RWPE1 (cell line): ENCODE measurements at places on chromosomes 3 and 15.

GRCh38 chr3:153209596-153209995 lies 47.6 kb downstream of the RAP2B start:
- peak; percentile 48 for DNase-seq

DNA sequence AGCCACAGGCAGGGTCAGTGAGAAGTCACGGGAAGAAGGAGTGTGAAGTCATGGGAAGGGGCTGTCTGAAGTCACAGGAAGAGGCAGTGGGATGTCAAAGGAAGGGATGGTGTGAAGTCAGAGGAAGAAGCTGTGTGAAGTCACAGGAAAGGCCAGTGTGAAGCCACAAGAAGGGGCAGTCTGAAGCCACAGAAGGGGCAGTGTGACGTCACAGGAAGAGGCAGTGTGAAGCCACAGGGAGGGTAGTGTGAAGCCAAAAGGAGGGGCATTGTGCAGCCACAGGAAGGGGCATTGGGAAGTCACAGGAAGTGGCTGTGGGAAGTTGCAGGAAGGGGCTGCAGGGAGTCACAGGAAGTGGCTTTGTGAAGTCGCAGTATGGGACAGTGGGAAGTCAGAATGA lies 35.1 kb downstream of the GASK1A start:
- DNase-seq, result no peak

- no peak for DNase-seq
Observed at GRCh38 chr3:192842711-192843110, 74.9 kb downstream of the MB21D2 start.

- DNase-seq, result no peak
Observed at GRCh38 chr3:49166752-49167556, 823 bp upstream of the CCDC71 start.

DNA sequence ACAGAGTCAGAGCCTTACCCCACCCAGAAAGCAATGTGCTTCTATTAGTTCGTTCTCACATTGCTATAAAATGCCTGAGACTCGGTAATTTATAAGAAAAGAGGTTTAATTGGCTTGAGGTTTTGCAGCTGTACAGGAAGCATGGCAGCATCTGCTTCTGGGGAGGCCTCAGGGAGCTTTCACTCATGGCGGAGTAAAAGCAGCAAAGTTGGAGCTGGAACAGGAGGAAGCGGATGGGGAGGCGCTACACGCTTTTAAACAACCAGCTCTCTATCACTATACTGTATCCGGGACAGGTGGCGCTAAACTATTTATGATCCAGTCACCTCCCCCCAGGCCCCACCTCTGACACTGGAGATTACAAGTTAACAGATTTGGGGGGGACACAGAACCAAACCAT lies 176.3 kb upstream of the BHLHE40 start:
- DNase-seq, result no peak

GRCh38 chr15:27550635-27551034 lies 548.5 kb downstream of the OCA2 start:
- DNase-seq, result no peak

- DNase-seq, result no peak
Observed at GRCh38 chr3:154122912-154123559, 1.8 kb downstream of the ARHGEF26 start.

- no peak for DNase-seq
Observed at GRCh38 chr3:103889675-103890074, 1454.9 kb downstream of the ZPLD1 start.

GRCh38 chr3:157810924-157811718 lies 295.1 kb downstream of the SHOX2 start:
- no peak for DNase-seq

DNA sequence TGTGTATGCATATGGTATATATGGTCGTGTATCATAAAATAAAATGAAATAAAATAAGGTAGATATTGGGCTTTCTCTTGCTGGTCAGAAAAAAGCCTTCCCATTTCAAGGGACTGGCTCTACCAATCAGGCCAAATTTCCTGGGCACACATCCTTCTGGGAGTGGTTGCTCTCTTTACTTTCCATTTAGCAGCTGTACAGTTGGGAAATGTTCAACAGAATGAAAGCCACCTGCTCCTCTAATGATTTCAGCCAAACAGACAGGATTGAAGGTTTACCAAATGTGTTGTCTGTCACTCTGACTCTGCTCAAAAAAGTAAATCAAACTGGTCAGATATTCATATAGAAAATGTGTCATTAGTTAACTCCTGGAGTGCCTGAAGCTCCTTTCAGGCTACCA lies 380.4 kb downstream of the ROBO2 start:
- no peak for DNase-seq

DNA sequence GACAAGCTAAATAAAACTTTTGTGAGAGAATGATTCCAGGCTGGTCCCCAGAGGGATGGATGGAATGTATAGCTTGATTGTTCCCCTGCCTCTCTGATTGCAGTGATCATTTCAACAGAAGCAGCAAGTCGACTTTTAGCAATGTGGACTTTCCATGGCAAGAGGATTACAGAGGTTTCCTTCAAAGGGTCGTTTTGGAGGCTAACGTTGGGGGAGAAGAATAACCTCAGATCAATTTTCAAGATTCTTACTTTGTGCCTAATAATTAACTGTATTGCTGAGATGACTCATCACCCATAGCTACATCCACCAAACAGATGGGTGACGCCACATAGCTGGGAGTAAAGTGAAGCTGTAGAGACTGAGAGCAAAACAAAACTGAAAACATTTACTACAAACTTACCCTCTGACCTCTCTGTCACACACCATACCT lies 79.9 kb downstream of the GTPBP8 start:
- peak; percentile 7 for DNase-seq

DNA sequence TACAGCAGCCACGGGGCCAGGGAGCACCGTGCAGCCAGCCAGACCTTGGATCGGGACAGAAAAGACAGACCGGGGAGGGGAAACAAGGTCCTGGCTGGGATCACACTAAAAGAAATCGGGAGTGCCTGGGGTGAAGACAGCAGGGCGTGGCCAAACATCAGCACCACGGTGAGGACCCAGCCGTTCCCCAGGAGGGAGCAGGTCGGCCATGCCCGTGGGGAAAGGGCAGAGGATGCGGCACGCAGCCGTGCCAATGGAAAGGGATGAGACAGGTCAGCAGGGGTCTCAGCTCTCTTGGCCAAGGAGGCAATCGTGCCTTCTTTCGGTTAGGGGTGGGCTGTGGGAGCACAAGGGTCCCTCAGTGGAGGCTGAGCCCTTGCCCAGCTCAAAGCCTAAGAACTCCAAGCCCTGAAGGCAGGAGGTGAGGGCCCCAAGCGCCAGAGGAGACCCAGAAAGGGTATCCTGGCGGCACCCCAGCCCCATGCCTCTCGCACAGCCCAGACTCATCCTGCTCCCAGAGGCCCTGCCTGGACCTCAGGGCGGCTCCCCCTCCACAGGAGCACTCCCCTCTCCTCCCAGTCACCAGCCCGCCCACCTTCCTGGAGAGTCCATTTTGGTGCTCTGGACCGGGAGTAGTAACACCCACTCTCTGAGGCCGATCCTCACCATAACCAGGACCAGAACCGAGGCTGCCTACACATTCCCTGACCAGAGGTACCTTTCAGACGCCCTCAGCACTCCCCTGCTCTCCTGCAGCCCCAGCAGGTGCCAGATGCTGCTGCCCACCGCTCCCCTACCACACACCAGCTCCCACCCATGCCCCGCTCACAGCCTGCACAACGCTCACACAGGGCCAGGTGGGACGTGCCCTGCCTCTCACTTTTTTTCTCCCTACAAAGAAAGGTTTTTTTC lies 23.2 kb upstream of the OCA2 start:
- DNase-seq, result no peak

DNA sequence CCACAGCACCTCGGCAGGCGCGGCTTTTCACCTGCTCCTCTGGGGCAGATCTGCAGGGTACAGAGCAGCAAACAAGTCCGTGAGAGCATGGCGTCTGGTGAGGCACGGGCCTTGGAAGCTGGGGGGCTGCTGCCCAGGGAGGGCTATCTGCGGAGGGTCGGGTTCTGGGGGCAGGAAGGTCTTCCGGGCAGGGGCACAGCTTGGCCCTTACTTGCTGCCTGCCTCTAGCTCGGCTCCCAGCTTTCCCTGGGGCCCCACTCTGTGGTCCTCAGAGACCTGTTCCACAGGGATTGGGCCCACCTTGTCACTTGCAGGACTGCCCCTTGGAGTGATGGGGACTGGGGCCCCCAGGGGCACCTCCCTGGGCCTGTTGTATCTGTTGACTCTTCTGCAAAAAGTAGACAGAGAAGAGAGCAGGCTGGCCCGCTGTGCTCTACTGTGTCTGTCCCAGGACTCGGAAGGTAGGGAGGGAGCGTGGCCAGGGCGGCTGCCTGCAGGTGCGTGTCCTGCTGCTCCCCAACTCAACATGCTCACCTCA lies 84.1 kb downstream of the TBC1D2B start:
- DNase-seq, result no peak

DNA sequence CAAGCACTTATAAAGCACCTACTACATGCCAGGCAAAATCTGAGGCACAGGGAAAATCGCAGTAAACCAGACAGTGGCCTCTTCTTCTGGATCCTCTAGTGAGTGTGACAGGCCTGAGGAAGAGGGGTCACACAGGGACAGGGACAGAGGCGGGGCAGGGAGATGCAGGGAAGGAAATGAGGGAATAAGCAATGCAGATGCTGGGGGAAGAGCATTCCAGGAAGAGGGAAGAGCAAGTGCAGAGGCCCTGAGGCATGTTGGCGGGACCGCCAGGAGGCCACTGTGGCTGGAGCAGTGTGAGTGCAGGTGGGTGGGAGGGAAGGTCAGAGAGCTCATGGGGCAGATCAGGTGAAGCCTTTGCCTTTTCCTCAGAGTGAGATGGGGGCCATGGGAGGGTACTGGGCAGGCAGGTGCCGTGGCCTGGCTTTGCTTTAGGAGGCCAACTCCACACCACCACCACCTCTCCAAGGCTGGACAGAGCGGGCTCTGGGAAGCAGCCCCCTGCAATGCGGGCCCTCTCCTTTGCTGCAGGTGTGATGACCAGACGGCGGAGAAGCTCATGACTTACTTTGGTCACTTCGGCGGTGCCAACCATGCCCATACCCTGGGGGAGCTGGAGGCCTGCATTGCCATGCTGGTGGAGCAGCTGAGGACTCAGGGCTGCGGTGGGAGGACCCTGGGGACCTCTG lies 26.8 kb upstream of the GP9 start:
- no peak for DNase-seq

- DNase-seq, result no peak
Observed at GRCh38 chr3:103210583-103210982, 775.8 kb downstream of the ZPLD1 start.

DNA sequence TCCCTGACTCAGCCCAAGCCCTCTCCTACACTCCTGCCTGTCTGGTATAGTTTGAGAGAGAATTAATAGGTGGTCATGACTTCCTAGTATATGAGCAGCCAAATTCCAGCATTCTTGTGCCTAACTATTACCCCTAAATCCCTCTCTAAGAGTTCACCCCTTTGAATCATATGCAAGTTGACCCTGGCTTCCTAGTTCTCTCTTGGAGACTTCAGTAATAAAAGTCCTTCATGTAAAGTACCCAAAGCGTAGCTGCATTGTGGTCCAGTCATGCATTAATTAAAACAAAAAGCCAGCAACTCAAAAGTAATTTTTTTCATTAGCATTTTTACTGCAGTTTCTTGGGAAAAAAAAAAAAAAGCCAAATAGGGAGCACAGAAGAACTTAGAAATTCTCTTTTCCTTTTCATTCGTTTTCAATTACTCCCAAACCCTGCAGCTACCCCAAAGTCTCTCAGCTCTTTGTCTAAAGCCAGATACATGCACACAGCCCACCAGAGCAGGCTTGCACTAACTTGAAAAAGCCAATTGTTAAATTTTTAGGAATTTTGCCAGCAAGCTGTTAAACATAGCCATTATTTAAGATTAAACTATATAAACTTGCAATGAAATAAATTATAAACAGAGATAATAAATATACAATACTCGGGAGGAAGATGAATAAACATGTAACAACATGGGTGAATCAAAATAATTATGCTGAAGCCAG lies 50.1 kb upstream of the STT3B start:
- DNase-seq, result no peak

GRCh38 chr15:89781055-89781454 lies 4.9 kb downstream of the MESP2 start:
- peak; percentile 33 for DNase-seq

DNA sequence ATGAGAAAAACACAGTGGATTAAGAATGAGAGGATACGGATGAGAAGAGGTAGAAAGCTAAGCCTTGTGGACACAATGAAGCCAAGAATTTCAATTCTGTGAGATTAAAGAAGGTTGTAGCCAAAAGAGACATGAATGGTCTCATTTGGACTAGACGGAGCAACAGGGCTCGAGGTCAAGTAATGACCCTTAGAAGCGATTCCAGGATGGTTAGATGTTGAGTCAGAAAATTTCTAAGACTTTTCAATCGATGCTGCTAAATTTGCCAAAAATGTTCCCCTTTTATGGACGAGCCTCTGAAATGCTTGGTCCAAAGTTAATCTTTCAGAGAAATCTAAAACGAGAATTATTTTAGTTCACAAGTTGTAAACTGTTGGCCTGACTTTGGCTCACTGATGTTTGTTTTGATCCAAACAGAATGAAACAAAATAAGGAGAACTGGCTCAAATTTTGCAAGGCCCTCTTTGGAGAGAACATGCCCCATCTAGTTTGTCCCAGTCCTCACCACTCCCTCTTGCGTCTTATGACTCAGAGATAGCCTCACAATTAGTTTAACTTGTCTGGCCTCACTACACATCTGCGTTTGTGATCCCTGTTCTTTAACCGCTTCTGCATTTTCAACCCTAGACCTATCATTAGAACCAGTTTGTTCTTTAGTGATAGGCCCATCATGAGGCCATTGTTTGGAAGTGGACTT lies 235.5 kb downstream of the PDZRN3 start:
- DNase-seq, result no peak

GRCh38 chr15:93029836-93030429 lies 59.1 kb downstream of the RGMA start:
- DNase-seq, result no peak

GRCh38 chr3:162029736-162030135 lies 533.1 kb downstream of the OTOL1 start:
- no peak for DNase-seq

DNA sequence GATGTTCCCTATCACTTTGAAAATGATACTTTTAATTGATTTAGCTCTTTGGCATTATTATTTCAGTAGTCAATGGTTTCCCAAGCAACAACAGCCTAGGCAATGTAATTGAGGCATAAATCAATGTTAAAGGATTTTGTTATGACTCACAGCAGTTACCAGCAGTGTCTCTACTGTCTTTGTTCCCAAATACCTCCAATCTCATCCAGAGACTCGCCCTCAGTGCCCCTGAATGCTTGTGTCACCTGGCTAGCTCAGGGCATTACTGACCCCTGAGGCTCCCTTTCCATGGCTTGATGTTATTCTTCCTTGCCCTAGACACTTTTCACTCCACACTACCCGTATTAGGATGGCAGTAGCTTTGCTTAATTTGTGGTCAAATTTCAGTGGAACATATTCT lies 227.2 kb downstream of the SQOR start:
- DNase-seq, result no peak
